ENCODE measurements at places on chromosomes 5 and 9.

GRCh38 chr5:63483338-63483737 is 478.9 kb downstream of the HTR1A start:
- DNase-seq: no peak

- no peak for DNase-seq
Observed at GRCh38 chr9:89808076-89808755, 203.4 kb downstream of the GADD45G start.

DNA sequence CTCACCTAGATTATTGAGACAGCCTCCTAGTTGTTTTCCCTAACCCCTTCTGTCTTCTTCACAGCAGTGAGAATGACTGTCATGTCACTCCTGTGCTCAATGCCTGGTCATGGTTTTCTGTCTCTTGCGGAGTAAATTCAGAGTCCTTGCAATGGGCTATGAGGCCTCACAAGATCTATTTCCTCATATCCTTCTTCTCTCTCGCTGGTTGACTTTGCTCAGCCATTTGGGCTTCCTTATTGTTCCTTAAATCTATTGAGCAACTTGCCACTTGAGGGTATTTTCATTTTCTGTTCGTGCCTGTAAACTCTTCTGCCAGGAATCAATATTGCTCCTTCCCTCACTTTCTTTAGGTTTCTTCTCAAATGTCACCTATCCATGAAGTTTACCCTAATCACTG is 9.0 kb downstream of the PPP3R2 start:
- DNase-seq: no peak

DNA sequence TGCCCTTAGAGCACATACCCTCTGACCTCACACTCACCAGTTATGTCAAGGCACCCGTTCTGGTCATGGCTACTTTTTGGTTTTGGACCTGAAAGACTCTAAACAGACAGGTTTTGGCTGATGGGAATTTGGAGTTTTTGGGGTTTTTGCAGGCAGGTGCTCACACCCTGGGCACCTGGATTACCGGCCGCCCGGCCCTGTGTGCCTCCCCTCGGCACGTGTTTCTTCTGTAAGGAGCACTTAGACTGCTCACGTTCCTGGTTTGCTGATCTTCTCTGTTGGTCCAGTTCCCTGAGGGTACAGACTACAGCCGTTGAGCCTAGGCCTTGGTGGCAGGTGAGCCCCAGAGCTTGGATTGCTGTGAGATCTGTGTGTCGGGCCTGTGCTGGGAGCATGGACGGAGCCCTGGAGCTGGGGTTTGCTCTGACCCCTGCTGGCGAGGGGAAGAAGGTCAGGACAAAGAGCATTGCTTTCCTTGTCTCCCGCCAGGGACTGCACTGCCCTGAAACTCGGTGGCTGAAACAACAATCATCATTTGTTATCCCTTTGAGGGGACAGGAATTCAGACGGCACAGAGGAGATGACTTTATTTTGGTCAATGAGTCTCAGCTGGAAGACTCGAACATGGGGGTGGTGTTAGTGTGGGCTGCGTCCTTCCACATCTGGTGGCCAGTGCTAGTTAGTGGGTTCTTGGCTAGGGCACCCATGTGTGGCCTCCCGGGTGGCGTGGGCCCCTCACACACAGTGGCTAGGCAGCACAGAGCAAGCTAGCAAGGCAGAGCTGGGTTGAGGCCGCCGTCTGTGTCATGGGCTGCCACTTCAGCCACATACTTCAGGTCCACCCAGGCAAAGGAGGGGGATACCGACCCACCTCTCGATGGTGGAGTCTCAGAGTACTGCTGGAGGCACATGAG is 76.4 kb downstream of the EHMT1 start:
- peak; percentile 38 for DNase-seq

DNA sequence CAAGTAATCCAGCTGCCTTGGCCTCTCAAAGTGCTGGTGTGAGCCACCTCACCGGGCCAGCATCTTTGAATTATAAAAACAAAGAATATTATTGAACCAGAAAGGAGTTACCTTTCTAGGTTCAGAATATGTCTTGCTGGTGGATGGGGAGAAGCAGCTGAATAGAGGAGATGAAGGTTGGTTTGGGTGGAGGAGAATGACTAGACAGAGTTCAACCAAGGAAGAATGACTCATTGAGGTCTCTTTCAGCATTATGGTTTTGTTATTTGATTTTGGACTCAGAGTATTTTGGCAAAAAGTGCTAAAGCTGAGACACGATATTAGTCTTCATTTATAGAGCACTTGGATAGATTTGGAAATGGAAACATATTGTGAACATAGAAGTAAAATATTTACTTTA is 75.2 kb upstream of the MPDZ start:
- no peak for DNase-seq

DNA sequence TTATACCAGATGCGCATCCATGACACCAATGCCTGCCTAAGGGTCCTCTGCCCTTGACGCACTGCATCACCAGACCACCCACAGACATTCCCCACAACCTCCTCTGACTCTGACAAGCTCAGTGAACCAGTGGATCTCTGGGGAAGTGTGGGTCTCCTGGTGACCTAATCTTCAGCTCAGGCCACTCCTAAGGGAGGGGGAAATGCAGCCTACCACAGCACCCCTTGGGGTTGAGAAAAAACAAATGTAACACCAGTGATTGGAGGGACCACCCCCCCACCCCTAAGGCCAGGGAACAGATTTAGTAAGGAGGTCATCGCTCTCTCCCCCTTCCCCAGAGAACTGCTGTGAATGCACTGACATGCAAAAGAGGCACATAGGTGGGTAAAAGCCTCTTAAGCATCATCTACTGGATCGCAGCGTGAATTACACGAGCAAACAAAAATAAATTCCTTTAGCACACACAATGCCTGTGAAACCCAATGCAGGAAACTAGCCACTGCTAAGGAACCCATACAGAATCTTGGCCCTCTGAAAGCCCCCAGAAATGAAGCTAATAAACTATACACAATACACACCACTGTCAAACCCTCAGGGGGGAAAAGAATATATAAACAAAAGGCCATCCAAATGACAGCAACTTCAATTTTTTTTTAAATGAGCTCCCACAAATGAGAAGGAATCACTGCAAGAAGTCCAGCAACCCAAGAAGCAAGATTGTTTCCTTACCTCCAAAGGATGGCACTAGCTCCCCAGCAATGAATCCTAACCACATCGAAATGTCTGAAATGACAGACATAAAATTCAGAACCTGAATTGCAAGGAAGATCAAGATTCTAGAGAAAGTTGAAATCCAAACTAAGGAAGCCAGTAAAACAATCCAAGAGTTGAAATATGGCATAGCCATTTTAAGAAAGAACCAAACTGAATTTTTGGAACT is 513.7 kb upstream of the PTGER4 start:
- DNase-seq: no peak

DNA sequence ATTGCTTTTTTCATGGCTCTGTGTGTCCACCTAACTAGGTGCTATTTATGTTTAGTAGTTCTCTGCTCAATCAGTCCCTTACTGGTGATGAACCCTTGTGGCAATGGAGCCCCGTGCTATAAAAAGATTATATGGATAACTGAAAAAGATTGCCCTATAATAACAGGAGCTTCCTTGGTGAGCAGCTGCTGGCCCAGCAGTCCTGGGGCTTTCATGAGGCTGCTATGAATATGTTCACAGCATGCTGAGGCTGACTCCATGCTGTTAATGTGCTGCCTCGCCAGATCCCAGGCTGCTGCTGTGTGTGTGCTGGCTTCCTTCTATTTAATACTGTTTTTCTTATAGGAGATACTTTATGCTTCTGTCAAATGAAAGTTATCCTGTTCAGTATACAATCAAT is 357.5 kb downstream of the TAF11L14 start:
- DNase-seq: no peak

GRCh38 chr5:159735036-159735435 is 181.2 kb upstream of the ADRA1B start:
- no peak for DNase-seq

DNA sequence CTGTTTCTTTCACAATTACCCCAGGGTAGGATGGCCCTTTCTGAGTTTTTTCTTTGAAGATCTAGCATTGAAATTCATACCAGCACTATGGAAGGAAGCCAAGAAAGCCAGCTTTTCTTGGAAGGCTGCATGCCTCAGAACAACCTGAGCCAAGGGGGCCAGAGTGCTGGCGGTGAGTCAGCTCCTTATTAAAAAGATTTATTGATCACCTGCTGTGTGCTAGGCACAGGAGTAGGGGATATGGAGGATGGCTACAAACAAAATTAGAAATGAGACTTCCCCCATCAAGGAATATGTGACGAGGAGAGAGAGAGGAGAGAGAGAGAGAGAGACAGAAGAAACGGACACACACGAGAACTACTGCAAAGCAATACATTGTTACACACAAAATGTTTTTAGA is 184.6 kb upstream of the PUM3 start:
- DNase-seq: no peak

GRCh38 chr9:113912816-113913215 is 36.7 kb downstream of the ZNF618 start:
- DNase-seq: no peak
